ENCODE measurements at places on chromosomes 11 and 22.

- no peak for DNase-seq
Measured at GRCh38 chr11:72584293-72584938, 89.8 kb downstream of the PDE2A start.

DNA sequence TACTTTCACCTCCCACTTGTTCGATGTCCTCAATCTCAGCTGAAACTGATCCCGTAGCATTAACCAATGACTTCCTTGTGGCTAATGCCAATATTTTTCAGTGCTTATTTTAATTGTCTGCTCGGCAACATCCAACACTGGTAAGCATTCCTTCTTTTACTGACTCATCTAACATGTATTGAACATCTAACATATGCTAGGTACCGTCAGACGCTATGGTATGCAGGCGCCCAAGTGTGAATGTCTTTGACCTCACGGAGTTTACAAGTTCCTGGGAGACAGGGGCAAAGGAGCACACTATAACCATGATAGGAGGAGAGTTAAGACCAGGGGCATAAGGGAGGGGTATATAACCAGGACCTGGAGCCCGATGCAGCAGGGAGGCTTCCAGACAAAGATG is 1.7 kb downstream of the BRMS1 start:
- no peak for DNase-seq

DNA sequence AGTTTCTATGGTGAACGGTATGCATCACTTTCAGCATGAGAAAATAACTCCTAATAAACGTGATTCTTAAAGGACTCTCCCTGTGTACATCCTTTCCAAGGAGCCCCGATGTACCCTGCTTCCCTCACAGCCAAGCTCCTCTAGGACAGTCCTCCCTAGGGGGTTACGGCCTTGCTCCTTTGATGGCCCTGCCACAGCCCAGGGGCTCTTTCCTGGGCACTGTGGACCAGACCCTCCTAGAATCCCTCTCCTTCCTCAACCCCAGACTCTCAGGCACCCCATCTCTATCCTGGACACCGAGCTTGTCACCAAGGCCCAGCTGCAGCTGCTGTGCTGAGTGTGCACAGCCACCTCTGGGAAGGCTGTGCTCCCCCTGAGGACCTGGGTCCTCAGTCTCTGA is 3.9 kb upstream of the SAMM50 start:
- DNase-seq, result no peak

GRCh38 chr11:68780829-68781228 is 29.5 kb upstream of the TESMIN start:
- DNase-seq, result no peak

DNA sequence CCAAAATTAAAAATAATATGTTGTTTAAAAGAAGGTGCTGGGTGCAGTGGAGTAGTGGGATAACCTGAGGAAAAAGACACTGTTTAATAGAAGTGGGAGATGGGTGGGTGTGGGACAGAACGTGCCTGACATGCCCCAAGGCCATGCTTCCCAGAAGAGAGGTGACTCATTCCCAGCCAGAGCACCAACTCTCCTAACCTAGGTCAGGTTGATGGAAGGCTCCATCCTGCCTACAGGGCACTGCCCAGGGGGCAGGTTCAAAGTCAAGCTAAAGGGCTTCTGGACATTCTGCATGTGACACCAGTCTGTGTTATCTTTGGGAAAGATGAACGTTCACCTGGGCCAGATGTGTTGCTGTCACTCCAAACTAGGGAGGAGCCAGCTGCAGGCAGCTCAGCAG is 453.1 kb downstream of the SOX6 start:
- DNase-seq, result no peak
